ENCODE measurements at places on chromosomes 11 and 22.
A peak's percentile ranks its signal among the peaks of the same experiment; 100 is the strongest.

DNA sequence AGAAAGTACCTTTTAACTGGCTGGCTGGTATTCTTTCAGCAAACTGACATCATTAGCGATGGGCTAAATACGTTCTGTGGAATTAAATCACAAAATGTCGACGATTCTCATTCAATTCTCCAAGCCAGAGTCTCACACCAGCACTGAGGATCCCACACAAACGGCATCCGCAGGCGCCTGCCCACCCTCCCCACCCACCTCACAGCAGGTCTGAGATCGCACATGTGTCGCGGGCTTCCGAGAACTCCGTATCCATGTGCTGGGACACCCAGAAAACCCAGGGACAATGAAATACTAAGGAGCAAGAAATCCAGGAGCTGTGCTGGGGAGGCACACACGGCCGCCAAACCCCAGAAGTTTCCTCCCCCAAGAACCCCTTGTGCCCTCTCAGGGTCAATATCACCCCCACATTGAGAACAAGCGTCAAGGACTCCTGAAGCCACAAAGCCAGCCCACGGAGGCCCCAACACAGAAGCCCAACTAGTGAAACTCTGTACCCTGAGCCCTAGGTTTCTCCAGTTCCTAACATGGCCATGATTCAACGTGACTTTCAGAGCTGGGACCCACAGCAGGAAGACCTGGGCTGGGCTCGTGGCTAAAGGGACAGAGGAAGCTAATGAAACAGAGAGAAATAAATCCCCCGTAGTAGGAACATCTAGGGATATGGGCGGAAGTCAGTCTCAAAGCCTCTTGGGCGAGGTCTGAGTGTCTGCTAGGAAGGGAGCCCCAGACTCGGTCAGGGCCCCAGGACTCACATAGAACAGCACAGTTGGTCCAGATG lies 8.0 kb downstream of the TOLLIP start:
- H3K27me3 ChIP-seq: no peaks in the 10 kb centered on the region
- no peak for DNase-seq
- no peak overlapping the region for H3K27ac ChIP-seq
- H3K36me3 ChIP-seq: peaks cover 11% of the 10 kb centered on the region

GRCh38 chr11:86814775-86815174 lies 14.4 kb downstream of the PRSS23 start:
- no peak for DNase-seq
- no peaks in the 10 kb centered on the region for H3K36me3 ChIP-seq
- H3K4me3 ChIP-seq: no peak overlapping the region
- H3K4me1 ChIP-seq: peaks cover 20% of the 10 kb centered on the region

DNA sequence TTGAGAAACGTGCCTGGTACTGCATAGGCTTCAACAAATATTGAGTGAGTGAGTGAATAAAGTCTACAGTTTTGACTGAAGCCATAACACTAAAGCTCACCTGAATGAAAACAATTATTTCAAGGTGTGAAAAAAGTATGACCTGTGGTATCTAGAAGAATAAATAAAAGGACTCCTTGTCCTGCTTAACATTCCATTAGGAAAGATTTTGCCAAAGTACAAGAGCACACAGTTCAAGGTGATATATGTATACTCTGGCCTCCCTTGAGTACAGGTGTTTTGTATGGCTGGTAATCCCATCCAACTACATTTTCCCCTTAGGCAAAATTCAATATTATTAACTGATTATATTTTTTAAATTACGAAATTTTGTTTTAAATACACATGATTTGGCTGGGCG lies 1.8 kb upstream of the CREBZF start:
- H3K4me1 ChIP-seq: peaks cover 12% of the 10 kb centered on the region
- no peaks in the 10 kb centered on the region for H3K27me3 ChIP-seq
- H3K4me3 ChIP-seq: no peak overlapping the region
- H3K27ac ChIP-seq: no peak overlapping the region
- H3K36me3 ChIP-seq: no peaks in the 10 kb centered on the region

DNA sequence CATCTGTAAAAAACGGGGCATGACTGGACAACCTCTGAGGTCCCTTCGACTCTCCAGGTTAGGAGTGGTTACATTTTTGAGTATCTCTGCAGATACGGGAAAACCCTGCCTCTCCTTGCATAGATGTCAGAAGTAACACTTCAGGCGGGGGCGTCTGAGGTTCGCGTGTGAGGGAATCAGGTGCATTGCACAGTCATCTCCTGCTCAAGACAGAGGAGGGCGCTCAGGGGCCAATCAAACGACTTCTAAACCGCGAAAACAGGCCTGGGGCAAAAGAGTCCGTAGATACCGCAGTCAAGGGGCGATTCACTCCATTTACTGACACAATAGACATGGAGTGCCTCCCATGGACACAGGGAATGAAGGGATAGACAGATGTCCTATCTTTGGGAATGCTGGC lies 31.7 kb downstream of the KIRREL3 start:
- H3K4me1 ChIP-seq: no peaks in the 10 kb centered on the region
- no peak for DNase-seq
- H3K36me3 ChIP-seq: no peaks in the 10 kb centered on the region

DNA sequence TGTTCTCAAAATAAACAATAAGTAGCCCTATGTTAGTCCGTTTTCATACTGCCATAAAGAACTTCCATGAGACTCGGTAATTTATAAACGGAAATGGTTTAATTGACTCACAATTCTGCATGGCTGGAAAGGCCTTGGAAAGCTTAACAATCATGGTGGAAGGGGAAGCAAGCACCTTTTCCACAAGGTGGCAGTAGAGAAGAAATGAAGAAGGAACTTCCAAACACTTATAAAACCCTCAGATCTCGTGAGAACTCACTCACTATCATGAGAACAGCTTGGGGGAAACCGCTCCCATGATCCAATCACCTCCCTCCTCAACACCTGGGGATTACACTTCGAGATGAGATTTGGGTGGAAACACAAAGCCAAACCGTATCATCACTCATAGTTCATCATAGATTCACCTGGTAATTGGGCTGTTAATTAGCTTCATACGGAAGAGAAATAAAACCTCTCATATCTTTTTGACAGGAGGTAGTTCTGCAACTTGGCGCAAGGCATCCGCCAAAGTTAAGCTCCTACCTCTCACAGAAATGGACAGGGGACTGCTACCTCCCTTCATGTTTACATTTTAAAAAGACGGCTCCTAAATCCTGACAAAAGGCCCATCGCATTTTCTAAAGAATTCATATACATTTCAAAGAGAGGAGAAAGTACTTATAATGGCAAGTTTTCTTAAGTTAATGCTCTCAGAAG lies 49.0 kb downstream of the MUC15 start:
- DNase-seq: no peak
- no peak overlapping the region for H3K4me3 ChIP-seq
- no peaks in the 10 kb centered on the region for H3K4me1 ChIP-seq
- H3K27me3 ChIP-seq: no peaks in the 10 kb centered on the region
- no peak overlapping the region for H3K27ac ChIP-seq
- H3K36me3 ChIP-seq: no peaks in the 10 kb centered on the region

GRCh38 chr11:119179983-119180382 lies 5.3 kb upstream of the NHERF4 start:
- peaks cover 34% of the 10 kb centered on the region for H3K36me3 ChIP-seq
- no peak overlapping the region for H3K4me3 ChIP-seq
- no peak overlapping the region for H3K27ac ChIP-seq
- H3K27me3 ChIP-seq: no peaks in the 10 kb centered on the region

- H3K27me3 ChIP-seq: no peaks in the 10 kb centered on the region
- H3K4me1 ChIP-seq: no peaks in the 10 kb centered on the region
- DNase-seq: no peak
- H3K4me3 ChIP-seq: no peak overlapping the region
- no peaks in the 10 kb centered on the region for H3K36me3 ChIP-seq
Measured at GRCh38 chr11:38274031-38274430, 1676.0 kb upstream of the RAG2 start.

- no peak for DNase-seq
- no peaks in the 10 kb centered on the region for H3K36me3 ChIP-seq
- H3K27ac ChIP-seq: no peak overlapping the region
- peaks cover 19% of the 10 kb centered on the region for H3K27me3 ChIP-seq
Measured at GRCh38 chr11:44319170-44319551, 9.2 kb upstream of the ALX4 start.

DNA sequence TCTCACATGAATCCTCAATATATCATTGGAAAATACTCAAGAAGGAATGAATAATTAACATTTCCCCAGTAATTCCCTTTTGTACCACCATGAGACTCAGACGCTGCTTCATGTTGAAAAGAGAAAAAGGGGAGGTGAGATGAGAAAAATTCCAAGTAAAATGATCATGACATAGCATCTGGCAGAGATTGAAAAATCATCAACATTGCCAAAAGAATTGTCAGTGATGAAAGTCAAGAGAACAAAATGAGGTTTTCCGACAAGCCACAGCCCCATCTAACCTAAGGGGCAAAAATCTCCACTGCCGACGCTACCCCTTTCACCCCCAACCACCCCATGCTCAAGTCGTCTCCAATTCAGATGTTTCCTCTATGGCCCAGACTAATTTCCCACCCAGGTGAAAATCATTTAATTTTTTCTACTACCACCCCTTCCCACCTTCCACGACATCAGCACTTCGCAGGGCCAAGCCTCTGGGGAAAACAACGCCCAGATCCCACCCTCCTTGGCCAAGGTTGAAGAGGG lies 1.2 kb downstream of the RAB6A start:
- no peaks in the 10 kb centered on the region for H3K36me3 ChIP-seq
- peak overlapping the region; percentile 90 for H3K4me3 ChIP-seq
- DNase-seq: no peak
- peaks cover 34% of the 10 kb centered on the region for H3K4me1 ChIP-seq

- H3K36me3 ChIP-seq: peaks cover 22% of the 10 kb centered on the region
- no peak overlapping the region for H3K27ac ChIP-seq
- peaks cover 9% of the 10 kb centered on the region for H3K4me1 ChIP-seq
- H3K27me3 ChIP-seq: no peaks in the 10 kb centered on the region
Measured at GRCh38 chr11:67309166-67309565, 5.8 kb downstream of the SSH3 start.

DNA sequence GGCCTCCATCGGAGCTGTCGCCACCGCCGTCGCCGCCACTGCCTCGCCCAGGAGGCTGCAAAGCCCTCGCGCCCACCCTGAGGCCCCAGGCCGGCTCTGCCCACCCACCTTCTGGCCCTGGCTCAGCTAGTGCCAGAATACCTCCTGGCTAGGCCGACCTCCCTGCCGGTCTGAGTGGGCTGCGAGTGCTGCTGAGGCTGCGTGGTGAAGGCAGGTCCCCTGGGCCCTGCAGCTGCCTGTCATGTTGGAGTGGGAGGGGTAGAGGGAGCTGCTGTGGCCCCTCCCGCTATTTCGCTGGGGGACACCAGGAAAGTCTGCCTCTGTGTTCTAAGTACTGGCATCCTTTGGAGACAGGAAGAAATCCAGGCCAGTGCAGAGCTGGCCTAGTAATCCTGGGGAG lies 34.2 kb downstream of the LRRC10B start:
- no peaks in the 10 kb centered on the region for H3K36me3 ChIP-seq
- no peak overlapping the region for H3K27ac ChIP-seq
- H3K4me1 ChIP-seq: no peaks in the 10 kb centered on the region
- DNase-seq: no peak
- H3K4me3 ChIP-seq: no peak overlapping the region
- no peaks in the 10 kb centered on the region for H3K27me3 ChIP-seq

DNA sequence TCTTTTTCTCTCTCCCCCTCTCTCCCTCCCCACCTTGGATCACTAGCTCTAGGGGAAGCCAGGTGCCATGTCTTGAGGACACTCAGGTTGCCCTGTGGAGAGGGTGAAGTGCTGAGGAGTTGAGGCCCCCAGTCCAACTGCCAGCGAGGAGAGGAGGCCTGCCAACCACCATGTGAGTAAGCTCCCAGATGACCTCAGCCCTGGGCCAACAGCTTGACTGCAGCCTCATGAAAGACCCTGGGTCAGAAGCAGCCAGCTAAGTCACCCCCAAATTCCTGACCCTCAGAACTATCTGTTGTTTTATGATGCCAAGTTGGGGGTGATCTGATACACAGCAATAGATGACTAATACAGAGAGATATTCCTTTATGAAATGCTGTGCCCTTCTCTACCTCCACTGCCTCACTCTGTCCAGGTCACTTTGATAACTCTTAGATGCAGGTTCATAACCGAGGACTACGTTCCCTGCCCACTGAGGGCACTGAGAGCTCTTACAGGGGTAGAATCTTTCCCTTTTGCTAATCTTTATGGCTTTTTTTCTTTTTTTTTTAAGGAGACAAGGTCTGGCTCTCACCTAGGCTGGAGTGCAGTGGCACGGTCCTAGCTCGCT lies 8.0 kb downstream of the ARFGAP3 start:
- no peaks in the 10 kb centered on the region for H3K27me3 ChIP-seq
- no peaks in the 10 kb centered on the region for H3K4me1 ChIP-seq
- peaks cover 9% of the 10 kb centered on the region for H3K36me3 ChIP-seq
- no peak for DNase-seq
- H3K4me3 ChIP-seq: no peak overlapping the region

GRCh38 chr11:46611526-46612304 lies 5.3 kb downstream of the HARBI1 start:
- no peaks in the 10 kb centered on the region for H3K4me1 ChIP-seq
- no peaks in the 10 kb centered on the region for H3K36me3 ChIP-seq
- no peak for DNase-seq
- H3K27ac ChIP-seq: no peak overlapping the region
- no peak overlapping the region for H3K4me3 ChIP-seq
- H3K27me3 ChIP-seq: no peaks in the 10 kb centered on the region

- H3K27ac ChIP-seq: no peak overlapping the region
- no peak for DNase-seq
- H3K4me1 ChIP-seq: no peaks in the 10 kb centered on the region
- H3K36me3 ChIP-seq: no peaks in the 10 kb centered on the region
Measured at GRCh38 chr11:120657306-120658070, 145.9 kb downstream of the GRIK4 start.

DNA sequence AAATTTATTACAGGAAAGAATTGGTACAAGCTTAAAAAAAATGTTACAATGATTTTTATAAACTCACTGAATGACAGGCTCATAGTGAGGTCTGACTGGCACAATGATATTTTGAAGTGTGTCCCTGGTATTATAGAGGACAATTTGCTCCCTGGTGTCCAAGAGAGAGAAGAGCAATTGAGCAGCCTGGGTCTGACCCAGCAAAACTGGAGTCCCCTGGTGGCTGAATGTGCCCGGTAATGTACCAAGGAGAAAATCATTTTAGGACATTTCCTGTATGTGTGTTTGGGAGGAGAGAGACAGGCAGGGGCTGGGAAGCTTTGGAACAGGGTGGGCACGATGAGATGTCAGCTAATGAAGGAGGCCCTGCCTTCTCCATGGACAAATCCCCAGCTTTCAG lies 125.3 kb downstream of the APOL5 start:
- DNase-seq: no peak
- no peak overlapping the region for H3K4me3 ChIP-seq
- H3K27ac ChIP-seq: no peak overlapping the region
- H3K36me3 ChIP-seq: no peaks in the 10 kb centered on the region
- no peaks in the 10 kb centered on the region for H3K27me3 ChIP-seq

DNA sequence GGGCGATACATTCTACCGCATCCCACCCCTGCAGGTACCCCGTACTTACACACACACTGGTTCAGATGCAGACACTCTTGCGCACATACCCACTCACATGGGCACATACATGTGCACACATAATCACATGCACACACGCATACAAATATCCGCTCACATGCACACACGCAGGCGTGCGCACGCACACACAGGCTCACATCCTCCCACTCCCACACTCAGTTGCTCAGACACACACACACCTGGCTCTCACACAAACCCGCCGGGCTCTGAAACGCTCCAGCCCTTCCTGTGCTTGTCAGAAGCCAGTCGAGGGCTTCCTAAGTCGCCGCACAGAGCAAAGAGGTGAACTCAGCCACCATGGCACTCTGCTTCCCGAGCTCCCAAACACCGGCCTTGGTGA lies 164.5 kb downstream of the CRYBB2 start:
- H3K36me3 ChIP-seq: peaks cover 5% of the 10 kb centered on the region
- no peaks in the 10 kb centered on the region for H3K4me1 ChIP-seq
- no peak for DNase-seq
- no peak overlapping the region for H3K27ac ChIP-seq
- no peak overlapping the region for H3K4me3 ChIP-seq
